ENCODE measurements at places on chromosomes 3 and 15.

GRCh38 chr3:133393204-133393603, 6.7 kb upstream of the BFSP2 start:
- DNase-seq = no peak

- DNase-seq = peak; percentile 82
Measured at GRCh38 chr15:74460871-74461846, at the start of gene UBL7. Gene UBL7, minus strand, starts transcription at chr15:74461160. Its CDS starts 2,293 bp downstream, at chr15:74458867.

DNA sequence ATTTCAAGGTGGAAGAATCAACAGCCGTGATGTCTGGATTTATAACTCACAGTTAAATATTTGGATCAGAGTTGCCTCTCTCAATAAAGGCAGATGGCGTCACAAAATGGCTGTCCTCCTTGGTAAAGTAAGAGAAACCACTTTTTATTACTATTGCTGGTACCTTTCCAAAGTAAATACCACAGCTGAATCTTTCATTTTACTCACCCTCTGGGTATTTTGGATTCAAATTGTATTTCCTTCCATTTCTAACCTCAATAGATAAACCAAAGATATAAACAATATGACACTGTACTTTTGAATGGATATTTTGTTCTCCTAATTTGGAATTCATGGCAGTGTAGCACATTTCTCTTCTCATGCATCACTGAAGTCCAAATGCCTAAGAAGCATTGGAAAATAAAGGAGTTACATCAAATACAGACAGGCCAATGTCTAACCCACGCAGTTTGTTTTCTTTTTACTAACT, 29.5 kb downstream of the KLHL24 start:
- peak; percentile 81 for DNase-seq

GRCh38 chr3:117059067-117059955, 349.7 kb downstream of the TUSC7 start:
- DNase-seq = no peak

- no peak for DNase-seq
Measured at GRCh38 chr3:63096248-63097058, 181.7 kb upstream of the SYNPR start.

DNA sequence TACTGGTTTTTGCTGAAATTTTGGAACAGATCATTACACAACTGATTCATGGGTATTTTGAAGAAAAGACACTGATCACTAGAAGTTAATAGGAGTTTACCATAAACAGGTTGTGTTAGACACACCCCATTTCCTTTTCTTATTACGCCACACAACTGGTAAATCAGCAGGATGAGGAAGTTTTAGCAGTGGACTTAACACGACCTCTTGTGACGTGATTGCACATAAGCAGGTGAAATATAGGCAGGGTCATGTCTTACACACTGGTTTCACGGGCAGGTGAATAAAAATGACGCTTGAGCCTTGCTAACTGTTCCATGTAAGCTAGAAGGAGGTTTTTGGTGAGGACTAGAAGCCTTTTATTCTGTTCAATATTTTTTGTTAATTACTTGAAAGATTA, 27.1 kb upstream of the TPRG1 start:
- no peak for DNase-seq

GRCh38 chr3:77065750-77066149, 25.9 kb downstream of the ROBO2 start:
- no peak for DNase-seq

- DNase-seq = no peak
Measured at GRCh38 chr3:123871946-123872345, 12.2 kb downstream of the MYLK start.

Measured in HS-5 (cell line).